ENCODE measurements at places on chromosomes 16 and 17.

DNA sequence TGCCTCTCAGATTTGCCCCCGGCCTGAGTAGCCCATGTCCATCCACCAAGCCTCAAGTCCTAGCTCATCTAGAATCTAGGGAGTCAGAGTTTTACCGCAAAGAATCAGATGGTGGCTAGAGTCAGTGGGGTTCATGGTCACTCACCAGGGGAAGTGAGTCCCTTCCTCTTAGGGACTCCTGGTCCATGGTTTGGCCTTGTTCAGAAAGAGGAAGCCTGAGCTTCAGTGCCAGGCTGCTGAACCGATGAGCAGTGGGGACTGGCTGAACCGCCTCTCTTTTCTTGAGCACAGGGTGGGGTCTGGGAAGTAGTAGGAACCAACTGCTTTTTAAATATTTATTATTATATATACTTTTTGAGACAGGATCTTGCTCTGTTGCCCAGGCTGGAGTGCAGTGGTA lies 160.3 kb downstream of the NTN1 start:
- no peak for DNase-seq

GRCh38 chr17:39573447-39574298 lies 34.0 kb downstream of the NEUROD2 start:
- no peak for DNase-seq

GRCh38 chr17:59275618-59276017 lies 55.3 kb downstream of the GDPD1 start:
- DNase-seq, result no peak

DNA sequence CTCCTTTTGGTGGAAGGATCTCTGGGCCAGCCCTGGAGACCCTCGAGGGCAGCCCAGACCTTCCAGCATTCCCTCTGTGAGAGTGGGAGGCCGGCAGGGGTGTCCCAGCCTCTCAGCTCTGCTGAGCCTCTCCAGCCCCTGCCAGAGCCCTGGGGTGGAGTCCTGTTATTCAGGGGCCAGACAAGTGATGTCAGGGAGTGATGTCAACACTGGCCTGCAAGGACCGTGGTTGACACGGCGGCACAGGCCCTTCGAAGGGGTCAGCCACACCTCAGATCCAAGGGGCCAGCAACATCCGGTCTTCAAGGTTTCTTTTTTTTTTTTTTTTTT lies 231.2 kb downstream of the KATNIP start:
- no peak for DNase-seq

DNA sequence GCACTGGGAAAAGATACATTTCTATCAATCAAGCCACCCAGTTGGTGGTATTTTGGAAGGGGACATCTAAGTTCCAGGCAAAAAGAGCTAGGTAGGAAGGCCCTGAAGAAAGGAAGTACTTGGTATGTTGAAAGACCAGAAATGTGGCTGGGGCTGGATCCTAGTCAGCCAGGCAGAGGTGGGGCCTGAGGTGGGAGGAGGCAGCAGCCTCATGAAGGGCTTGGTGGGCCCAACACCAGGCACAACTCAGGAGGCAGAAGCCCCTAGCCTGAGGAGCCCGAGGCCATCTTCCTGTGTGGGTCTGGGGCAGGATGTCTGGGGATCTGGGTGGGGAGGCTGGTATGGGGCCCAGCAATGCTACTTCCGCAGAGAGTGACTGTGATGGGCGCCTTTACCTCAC lies 105.9 kb downstream of the SALL1 start:
- DNase-seq, result no peak

GRCh38 chr17:1755252-1755826 lies 6.5 kb upstream of the SERPINF1 start:
- DNase-seq, result no peak

GRCh38 chr17:17532991-17533390 lies 36.8 kb upstream of the RASD1 start:
- no peak for DNase-seq

GRCh38 chr17:15036238-15036637 lies 228.9 kb downstream of the PMP22 start:
- no peak for DNase-seq

GRCh38 chr16:85157813-85158742 lies 45.8 kb upstream of the CIBAR2 start:
- DNase-seq, result no peak

DNA sequence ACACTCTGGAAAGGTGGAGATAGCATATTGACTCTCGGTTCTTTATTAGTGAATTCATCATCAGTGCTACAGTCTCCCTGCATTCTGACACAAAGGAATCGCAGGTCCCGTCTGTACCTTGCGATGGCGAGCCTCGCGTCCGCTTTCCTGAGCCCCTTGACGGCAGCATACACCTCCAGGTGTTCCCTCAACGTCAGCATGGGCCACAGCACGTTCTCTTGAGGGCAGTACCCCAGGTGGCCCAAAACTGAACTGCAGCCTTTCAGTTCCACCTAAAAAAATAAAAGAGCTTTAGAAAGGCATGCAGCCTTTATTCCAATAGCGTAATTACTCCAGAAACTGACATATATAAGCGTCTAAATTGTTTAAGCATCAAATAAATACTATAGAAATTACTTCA lies 24.2 kb upstream of the ABCA9 start:
- no peak for DNase-seq

DNA sequence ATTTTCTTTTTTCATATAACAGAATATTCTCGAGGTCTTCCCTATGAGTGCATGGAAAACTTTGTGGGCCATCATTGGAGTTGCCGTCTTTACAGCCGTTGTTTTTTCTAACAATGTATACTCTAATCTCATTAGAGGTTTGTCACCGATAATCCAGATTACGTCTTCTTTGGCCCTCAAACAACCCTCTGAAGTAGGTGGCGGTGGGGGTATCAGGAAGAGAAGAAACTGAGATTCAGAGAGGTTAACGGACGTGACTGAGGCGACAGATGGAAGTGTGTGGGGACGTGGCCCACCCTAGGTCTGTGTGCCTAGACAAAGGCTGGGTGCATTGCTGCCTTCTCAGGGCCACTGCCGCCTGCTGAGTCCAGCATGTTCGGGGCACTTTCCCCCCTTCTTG lies 63.7 kb downstream of the RPTOR start:
- DNase-seq, result no peak

DNA sequence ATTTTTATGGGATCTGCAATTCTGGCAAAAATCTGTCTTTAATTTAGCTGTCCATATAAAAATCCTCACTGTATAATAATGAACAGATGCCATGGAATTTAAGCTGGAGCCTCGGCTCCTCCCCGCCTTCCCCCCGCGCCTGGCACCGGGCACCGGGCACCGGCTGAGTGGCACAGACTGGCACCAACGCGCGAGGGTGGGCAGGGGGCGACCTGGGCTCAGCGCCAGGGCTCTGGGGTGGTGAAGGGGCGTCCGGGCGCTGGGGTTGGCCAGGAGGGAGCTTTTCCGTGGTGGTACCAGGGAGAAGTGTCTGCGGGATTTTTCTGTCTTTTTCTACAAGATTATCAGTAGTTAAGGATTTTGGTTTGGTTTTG lies 9.1 kb downstream of the NEUROD2 start:
- DNase-seq, result no peak

GRCh38 chr17:18949566-18949965 lies 2.4 kb upstream of the SLC5A10 start:
- no peak for DNase-seq

DNA sequence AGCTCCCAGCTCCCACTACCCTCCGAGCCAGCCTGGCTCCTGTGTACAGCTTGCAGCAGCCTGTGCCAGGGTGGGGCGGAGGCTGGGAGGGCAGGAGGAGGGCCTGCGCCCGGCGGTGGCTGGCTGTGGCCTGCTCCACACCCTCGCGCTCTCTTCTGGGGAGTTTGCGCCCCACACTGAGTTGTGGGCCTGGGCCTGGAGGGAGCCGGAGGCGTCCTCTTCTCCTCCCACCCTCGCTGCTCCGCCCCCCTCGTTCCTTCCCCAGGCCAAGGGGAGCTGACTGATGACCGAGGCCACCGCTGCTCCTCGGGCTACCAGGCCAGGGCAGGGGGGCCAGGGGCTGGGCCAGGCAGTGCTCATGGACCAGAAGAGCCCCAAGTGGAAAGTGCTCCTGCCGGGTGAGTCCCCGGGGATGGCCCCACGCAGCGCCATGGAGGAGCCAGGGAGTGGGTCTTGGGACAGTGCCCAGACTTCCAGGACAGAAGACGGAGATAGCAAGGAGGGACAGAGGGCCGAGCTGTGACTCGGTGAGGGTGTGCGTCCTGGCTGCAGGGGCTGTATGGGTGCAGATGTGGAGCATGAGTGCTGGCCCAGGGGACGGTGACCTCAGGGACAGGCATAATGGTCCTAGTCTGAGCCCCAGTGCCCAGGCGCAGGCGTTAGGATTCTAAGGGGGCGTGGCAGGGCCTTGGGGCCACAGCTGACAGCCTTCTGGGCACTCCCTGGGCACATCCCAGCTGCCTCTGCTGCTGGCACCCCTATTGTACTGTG lies 242.1 kb upstream of the GSE1 start:
- DNase-seq, result no peak

DNA sequence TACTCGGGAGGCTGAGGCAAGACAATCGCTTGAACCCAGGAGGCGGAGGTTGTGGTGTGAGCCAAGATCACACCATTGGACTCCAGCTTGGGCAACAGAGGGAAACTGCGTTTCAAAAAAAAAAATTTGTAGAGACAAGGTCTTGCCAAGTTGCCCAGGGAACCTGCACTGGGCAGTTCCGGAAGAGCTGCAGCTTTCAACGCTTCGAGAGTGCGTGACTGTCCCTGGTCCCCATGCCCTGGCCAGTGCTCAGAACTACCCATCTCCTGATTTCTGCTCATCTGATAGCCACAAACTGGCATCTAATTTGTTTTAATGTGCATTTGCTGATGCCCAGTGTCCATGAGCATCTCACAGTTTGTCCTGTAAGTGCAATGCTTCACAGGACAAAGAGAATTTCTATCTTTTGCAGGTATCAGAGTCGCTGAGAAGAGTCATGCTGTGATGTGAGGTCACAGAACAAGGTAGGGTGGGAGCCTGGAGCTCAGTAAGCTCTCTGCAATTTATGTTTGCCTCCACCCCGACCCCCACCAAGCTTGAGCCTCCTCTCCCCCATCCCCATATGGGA lies 3.9 kb downstream of the ACTG1 start:
- no peak for DNase-seq

- no peak for DNase-seq
Observed at GRCh38 chr17:70405492-70406220, 236.3 kb downstream of the KCNJ2 start.

DNA sequence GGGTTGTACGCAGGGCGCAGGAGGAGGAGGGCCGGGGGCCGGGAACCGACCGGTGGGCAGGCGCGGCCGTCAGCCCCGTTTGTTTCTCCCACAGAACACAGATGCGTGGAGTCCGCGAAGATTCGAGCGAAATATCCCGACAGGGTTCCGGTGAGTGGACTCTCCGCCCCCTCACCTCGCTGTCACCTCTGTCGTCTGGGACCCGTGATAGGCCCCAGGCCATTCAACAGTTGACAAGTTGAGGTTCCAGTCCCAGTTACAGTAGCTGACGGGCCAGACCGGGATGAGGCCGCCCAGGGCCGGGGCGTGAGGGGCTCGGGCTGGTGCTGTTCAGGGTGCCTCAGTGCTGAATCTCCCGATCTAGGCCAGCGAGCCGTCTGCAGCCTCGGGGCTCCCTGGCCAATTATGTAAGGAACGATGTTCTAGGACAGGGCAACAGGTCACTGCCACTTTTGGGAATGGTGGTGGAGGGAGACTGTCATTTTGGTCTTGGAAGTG lies 628 bp downstream of the GABARAPL2 start:
- DNase-seq, result no peak

DNA sequence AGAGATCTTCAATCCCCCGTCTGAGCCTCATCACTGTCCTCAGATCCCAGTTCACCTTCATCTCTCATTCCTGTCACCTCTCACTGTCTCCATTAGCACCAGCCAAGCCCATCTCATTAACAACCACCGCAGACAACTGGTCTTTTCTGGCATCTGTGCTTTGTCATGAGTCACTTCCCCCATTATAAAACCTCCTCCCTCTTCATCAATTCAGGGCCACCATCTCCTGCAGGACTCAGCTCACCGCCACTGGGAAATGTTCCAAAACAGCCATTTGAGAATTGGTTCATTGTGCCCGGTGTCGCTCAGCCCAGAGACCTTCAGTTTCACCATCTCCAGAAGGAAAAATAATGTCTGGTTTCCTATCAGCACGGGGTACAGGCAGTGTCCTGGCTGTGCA lies 56.9 kb upstream of the TEKT3 start:
- DNase-seq, result no peak

GRCh38 chr17:78675316-78675616 lies 98.1 kb upstream of the DNAH17 start:
- no peak for DNase-seq
